ENCODE measurements at places on chromosomes 11 and 22. TPM values are rescaled to one million over a fixed set of nuclear protein-coding genes. Genes with fewer than 3 reads are reported as not detected.

Gene LRRC51
- total RNA-seq, result 13.3 TPM

Gene MYOD1
- total RNA-seq, result not detected

Gene MS4A7
- 9.9 TPM for total RNA-seq

Gene JRKL
- total RNA-seq, result 9.1 TPM

DNA sequence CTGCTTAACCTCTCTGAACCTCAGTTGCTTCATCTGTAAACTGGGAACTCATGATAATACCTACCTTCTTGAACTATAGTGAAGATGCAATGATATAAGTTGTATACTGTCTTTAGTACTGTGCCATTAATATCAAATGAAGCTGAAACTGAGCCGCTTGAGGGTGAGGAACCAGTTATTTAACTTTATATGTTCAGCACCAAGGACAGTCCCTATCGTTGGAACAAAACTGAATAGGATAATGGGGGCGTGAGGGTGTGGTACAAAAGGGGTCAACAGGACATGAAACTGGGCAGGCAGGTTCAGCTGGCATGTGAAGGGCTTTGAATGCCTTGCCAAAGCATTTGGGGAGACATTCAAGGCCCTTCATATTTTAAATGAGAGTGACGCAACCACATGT is 112.6 kb downstream of the C11orf91 start:
- DNase-seq, result no peak

GRCh38 chr11:94647926-94648325 is 80.8 kb downstream of the PIWIL4 start:
- DNase-seq, result no peak

DNA sequence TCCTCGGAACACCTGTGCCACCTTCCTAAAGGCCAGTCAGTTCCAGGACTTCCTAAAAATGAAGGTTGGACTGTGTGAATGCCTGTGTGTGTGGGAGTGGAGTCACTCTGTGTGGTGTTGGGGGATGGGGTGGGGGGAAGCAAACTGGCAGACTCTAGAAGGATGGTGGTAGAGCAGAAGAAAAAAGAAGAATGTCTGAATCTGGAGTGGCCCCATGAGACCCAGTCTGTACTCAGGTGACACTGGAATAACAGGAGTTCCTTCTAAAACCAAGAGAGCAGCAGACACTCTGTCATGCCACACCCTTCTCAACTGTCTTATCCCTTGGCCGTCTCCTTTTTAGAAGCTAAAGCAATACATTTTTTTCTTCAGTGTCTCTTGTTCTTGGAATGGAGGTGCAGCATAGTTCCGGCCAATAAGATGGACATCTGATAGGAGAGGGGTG is 82.9 kb downstream of the MAML2 start:
- no peak for DNase-seq

DNA sequence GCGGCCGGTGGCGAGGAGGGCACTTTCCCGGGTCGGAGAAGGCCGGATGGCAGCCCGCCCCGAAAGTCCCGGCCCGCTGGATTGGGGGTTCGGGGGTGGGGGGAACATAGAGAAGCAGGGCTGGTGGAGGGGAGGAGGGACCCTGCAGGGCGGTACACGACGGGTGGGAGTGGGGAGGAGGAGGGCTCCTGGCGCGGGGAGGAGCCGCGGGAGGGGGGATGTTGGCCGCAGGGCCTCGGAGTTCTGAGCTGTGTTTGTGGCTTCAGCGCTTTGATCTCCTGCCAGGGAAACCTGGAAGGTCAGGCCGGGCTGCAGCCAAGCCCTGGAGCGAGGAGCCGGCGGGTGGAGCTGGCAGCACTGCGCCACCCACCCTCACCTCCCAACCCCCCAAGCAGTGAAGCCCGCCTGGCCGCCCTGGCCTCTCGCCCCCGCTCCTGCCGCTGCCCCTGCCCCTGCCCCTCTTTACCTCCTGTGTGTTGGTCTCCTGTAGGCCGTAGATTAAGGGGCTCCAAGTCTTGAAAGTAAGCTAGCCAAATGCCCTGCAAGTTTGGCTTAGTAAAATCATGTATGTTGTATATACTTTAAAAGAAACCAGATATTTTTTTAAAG is 30.9 kb downstream of the C22orf31 start:
- DNase-seq, result no peak

DNA sequence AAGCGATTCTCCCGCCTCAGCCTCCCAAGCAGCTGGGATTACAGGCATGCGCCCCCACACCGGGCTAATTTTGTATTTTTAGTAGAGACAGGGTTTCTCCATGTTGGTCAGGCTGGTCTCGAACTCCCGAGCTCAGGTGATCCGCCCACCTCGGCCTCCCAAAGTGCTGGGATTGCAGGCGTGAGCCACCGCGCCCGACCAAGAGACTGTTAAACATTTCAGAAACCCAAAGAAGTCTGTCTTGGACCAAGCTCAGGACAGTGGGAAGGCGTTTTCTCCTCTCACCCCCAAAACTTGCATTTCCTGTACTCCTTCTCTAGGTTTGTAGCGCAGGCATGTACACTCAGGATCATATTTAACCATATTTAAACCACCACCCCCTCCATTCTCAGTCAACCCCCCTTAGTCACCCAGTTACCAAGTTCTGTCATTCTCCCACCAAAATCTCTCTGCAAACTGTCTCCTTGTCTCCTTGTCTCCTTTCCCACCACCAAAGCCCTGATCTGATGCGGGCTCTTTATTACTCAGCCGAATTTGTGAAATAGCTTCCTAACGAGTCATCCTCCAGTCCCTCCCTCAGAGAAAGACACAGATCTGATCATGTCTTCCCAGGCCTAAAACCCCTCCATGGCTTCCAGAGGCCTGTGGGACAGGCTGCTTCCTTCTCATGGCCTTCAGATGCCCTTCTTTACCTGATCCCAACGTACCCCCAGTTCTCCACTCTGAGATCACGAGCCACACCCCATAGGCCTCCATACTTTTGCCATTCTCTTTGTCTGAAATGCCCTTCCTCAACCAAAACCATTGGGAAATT is 29.0 kb upstream of the CREB3L1 start:
- no peak for DNase-seq

DNA sequence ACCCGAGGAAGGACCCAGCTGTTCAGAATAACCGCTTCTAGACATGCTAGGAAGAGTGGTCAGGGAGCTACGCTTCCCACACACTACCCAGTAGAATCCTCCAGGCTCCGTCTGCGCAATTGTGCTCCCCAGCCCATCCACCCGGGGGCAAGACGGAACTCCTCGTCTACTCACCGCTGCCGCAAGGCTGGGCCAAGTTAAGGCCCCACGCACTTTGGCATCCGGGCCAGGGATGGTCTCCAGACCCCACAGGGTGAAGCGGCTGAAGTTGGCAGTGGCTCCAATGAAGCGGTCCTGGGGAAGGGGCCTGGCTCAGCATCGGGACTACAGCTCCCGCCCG is 757 bp downstream of the RNASEH2C start:
- DNase-seq, result no peak

DNA sequence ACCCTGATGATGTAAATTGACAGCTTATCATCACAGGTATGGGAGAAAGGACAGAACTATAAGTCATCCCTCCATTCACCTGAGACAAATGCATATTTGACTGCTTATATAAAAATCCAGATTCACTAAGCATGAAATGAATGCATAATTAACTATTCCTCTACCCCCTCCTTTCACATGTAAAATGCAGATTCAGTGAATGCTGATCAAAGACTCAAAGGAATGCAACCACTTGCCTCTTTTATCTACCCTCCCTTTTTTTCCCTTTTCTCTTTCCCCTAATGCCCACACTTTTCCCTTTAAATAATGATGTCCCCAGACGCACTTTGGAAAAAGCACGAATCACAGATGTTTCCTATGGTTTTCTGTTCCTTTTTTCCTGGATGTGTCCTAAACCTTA is 4.5 kb upstream of the PLAAT4 start:
- no peak for DNase-seq

DNA sequence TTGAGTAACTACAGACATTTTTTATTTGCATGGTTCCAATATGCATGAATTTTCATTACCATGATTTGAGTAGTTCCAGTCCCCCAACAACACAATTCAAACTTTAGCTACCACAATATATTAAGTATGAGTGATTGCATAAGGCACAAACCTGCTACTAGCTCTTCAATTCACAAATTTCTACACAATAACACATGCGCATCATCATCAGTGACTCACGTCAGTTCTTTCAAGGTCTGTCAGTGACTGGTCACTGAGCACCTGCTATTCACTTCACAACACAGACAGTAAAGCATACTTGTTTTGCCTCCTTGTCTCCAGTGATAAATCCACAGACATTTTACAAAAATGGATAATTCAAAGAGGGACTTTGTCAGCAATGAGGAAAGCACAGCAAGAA is 435.1 kb upstream of the CCDC90B start:
- DNase-seq, result no peak

GRCh38 chr11:68016161-68016903 is 6.2 kb downstream of the ALDH3B1 start:
- DNase-seq, result no peak

- no peak for DNase-seq
These were observed 217.1 kb upstream of the PLET1 start for GRCh38 chr11:112477581-112478317.

GRCh38 chr22:17774206-17774925 is at the start of gene BID:
Gene BID (minus strand): TSS chr22:17774469. CDS start chr22:17750116, 24,353 bp downstream.
- DNase-seq, result no peak

DNA sequence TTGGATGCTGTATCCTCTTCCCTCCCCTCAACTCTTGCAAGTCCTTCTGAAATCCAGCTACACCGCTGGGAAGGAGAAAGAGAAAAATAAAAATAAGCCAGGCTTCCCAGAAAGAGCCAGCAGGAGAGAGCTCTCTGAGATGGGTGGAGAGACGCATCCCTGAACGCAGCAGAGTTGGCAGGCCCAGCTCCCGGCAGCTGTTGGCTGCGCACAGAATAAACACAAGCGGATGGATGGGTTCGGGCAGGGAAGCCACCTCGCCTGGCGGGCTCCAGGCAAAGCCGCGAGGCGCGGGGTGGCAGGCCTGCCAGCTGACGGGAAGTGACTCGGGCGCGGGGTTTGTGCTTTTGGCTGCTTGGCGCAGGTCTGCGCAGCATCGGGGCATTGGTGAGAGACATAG is 537.7 kb downstream of the MIAT start:
- DNase-seq, result peak; percentile 47

- DNase-seq, result no peak
These were observed 836 bp upstream of the RBM4 start for GRCh38 chr11:66637557-66638176.

GRCh38 chr11:112219476-112220232 is 6.6 kb upstream of the PTS start:
- DNase-seq, result no peak

DNA sequence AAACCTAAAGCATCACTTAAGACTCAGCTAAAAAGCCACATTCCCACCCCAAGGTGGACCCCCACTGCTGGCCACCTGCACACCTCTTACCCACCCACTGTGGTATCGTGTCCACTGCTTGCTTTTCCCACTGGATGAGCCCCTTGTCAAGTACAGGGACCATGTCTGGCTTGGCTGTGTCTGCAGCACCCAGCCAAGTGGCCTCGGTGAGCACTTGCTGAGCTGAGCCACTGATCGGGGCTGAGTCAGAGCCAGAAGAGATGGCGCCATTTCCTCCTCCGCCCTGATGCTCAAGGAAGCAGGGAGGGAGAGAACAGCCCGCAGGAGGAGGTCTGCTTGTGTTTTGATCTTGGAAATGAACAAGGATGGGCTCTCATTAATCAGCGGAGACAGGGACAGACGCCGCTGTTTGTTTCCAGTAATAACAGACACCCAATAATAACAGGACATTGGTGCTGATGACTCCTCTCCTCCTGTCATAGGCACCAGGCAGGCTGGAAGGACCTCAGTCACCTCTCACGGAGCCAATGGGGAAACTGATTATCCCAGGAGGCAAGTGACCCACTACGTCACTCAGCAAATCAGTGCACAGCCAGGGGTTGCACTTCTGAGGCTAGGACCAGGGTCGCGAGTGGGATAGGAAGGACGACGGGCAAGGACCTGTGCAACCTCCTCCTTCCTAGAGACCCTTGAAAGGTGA is 85.2 kb upstream of the RTL6 start:
- peak; percentile 38 for DNase-seq

DNA sequence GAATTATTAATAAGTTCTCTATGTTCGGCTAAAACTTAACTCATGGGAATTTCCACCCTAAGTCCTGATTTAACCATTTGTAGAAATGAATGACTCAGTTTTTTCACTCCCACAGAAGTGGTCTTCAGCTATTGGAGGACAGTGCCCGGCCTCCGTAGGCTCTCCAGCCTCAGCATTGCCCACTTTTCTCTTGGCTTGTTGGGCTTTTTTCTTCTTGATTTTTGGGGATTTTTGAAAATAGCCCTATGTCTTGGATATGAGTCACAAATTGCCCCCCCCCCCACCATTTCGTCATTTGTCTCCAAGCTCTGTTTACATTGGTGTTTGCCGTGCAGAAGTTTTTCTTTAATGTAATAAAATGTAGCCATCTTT is 66.7 kb downstream of the PACS1 start:
- DNase-seq, result no peak

DNA sequence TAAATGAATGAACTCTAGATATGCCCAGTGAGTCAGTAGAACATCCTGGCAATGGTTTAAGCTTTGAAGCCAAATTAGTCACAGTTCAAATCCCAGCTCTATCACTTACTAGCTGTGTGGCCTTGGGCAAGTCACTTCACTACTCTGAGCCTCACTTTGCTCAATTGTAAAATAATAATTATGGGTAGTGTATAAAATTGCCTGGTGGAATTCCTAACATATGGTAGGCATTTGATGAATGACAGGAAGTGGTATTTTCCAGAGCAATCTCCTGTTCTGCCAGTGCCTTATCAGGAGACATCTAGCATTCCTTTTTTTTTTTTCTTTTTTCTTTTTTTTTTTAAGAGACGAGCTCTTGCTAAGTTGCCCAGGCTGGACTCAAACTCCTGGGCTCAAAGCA is 13.0 kb downstream of the SCN4B start:
- DNase-seq, result no peak

DNA sequence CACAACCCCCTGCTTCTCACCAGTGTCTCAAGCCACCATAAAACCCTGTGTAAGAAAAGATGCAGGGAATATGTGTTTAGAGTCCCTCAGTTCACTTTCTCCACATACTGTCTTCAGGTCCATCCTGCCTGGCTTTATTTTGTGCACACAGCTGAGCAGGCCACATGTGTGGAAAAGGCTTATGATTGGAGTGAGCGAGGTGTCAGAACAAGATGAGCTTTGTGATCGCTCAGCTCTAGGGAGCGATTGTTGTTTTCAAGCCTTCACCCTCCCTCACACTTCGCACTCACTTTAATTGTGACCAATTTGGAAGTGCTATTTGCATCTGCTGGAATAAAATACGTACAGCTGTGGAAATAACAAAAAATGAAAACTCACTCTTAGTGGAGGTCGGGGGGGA is 931.1 kb upstream of the TENM4 start:
- no peak for DNase-seq

DNA sequence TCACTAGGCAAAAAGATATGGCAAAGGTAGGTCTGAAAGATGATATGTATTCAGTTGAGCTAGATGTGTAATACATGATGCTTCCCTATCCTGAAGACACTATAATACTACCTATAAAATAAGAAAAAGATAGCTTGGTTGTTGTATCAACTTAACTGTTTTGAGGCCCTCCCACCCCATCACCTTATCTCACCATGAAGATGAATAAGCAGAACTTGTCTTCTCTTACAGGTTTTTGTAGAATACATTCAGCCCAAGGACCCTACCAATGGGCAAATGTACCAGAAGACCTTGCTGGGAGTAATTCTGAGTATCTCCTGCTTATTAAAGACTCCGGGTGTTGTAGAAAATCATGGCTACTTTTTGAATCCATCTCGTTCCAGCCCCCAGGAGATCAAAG is 13.9 kb downstream of the UBE4A start:
- DNase-seq, result no peak

Data from dorsolateral prefrontal cortex (tissue), 122 donors.